ENCODE measurements at places on chromosomes 13 and 19. TPM values are rescaled to one million over a fixed set of nuclear protein-coding genes. Genes with fewer than 3 reads are reported as not detected.
A peak's percentile ranks its signal among the peaks of the same experiment; 100 is the strongest.

DNA sequence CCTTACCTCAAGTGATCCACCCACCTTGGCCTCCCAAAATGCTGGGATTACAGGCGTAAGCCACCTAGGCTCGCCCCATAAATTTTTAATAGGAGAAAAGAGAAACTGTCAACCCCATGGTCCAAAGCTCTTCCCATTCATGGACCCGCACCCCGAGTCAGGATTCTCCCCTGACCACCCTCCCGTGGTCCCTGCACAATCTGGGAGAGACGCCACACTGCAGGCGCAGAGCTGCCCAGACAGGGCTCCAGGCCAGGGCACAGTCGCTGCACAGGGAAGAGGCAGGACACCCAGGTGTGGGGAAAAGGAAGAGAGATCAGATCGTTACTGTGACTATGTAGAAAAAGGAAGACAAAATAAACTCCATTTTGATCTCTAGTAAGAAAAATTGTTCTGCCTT lies 54.5 kb downstream of the ZNF93 start:
- DNase-seq = no peak

GRCh38 chr19:1238369-1239303 lies 831 bp upstream of the CBARP start:
- no peak for DNase-seq

GRCh38 chr13:41700790-41701310 lies 243.5 kb downstream of the RGCC start:
- DNase-seq = no peak

DNA sequence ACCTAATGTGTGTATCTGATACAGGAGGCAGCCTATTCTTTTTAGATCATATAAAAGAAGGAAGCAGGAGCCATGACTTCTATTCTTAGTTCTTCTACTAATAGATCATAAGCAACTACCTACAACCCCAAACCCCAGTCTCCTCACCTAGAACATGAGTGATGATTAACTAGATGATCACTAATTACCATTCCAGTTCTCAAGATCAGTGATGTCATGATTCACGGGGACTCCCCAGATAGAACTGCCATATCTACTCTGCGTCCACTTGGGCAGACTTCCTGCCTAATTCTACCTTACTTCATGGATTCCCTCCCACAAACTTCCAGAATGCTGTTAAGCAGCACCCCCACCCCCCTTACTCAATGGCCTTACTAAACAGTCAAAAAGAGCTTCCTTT lies 380.1 kb downstream of the FGF14 start:
- no peak for DNase-seq

GRCh38 chr13:94415500-94416237 lies 63.8 kb downstream of the DCT start:
- no peak for DNase-seq

DNA sequence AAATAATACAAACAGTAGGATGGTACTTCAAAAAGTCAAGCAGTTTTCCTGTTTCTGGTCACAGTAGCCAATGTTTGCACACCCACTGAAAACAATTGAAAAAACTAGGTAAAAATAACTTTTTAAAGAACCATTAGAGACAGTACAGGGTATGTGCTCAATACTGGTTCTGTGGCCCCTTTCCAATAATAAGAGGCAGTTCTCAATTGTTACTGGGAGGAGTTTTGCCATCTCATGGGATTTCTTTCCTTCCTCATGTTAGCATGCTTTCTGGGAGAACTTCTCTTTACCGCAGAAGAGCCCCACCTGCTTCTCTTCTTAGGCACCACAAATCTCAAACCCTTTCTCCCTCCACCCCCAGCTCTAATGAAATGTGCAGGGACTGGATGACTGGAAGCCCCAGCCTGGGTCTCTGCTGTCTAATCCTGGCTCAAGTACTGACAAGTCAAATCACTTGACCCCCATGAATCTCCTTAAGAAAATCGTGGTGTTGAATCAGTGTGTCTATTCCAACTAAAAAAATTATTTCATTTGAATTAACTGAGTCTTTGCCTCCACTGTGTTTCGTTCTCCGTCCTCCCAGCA lies 14.6 kb downstream of the METTL21C start:
- DNase-seq = no peak

The ZNF345 gene
- polyA plus RNA-seq = 19.5 TPM

The CCNA1 gene
- 1.8 TPM for polyA plus RNA-seq

DNA sequence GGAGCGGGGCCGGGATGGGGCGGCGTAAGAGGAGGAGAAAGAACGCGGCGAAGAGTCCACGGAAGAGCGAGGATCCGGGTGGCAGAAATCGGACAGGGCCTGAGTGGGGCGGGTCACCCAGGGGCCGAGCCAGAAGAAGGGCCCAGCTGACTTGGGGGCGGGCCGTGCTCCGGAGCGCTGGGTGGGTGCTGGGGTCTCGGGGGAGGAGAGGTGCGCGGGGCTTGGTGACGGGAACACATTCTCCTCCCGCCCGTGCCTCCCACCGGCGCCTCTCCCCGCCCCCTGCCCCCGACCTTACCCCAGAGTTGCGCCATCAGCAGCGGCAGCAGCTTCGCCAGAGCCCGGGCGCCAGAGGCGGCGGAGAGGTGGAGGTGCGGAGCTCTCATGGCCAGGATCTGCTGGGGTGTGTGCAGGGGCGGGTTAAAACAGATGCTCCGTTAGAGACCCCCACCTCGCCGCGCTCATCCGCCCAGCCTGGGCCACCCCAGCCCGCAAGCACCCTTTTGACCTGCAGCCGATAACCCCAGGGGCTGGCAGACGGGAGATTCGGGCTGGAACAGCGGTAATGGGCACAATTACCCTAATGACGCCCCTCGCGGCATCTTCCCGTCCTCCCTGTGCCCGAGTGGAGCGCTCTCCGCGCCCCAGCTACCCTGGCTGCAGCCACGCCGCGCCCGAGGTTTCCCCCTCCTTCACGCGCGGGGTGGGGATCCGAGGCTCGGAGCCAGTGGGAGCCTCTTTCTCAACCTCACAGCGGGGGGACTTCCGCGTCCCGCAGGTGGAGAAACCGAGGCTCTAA lies 565 bp downstream of the KLK10 start:
- no peak for DNase-seq

- no peak for DNase-seq
Measured at GRCh38 chr13:94199135-94199534, 280.3 kb downstream of the DCT start.

DNA sequence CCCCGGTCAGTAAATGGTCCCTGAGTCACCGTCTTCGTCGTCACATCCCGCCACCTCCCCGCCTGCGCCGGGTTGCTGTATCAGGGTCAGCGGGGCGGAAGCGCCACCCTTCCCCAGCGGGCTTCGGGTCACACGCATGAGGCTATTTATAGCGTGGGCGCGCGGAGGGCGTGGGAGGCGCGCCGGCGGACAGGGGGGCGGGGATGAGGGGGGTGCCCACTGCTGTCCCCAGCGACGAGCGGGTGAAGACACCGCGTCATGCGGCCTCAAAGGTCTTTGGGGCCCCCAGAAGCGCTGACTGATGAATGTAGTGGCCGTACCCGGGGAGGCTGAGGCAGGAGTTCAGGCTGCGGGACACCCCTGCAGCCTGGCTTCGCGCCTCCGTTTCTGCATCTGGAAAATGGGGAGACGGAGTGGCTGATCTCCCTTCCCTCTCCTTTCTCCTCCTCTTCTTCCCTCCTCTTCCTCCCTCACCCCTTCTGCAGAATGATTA lies 7.9 kb downstream of the UNC13A start:
- peak; percentile 33 for DNase-seq

DNA sequence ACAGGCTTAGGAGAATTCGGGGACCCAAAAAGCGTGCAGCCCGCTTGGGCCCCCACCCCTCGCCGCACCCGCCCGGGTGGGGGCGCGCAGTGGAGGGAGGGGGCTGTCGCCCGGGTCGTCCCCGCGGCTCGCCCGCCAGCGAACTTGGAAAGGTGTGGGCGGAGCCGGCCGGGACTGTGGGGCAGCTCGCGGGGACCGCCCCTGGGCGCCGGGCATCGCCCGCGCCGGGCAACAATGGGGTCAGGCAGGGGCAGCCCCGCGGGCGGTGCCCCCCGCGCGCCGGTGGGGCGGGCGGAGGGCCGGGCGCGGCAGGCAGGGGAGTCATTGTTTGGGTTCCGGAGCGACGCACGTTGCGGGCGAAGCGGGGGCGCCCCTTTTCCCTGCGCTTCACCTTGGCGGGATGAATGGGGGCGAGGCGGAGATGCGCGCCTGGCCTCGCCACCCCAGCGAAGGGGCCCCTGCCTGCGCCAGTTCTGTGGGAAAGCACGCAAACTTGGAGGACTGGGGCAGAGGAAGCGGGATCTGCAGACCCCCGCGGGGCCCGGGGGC lies 647 bp upstream of the KLF12 start:
- peak; percentile 61 for DNase-seq

GRCh38 chr19:40081411-40081810 lies 9.3 kb downstream of the ZNF780A start:
- DNase-seq = no peak

The PEAK3 gene
- 0.12 TPM for polyA plus RNA-seq

DNA sequence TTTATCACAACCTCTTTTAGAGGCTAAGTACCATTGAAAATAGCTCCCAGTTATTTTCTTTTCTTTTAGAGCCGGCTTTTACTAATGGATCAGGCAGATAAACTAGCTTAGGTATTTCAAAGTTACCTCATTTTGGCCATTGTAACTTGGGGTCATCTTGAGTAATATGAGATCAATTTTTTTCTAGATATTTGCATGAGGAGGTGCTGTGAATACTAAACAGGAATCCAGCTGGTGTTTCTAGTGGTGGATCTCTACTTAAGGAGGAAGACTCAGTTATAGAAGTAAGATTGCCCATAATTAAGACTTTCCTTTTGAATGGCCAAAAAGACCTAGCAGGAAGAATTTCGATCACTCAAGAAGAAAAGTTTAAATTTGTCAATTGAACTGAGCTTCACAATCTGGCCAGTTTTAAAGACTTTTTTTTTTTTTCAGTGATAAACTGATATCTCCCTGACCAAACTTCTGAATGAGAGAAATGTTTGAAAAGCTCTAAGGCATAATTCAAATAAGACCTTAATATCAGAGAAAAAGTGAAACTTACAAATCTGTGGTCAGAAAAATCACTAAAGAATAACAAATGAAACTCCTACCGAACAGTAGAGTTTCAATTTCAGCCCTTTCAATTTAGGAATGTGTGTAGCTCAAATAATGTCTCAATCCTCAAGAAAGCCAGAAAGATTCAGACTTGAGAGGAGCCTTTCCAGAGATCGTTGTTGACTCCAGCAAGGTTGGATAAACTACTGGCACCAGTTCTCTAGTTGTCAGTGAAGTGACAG lies 11.6 kb upstream of the NAA16 start:
- no peak for DNase-seq

- DNase-seq = no peak
Measured at GRCh38 chr13:90438576-90438975, 908.9 kb upstream of the MIR17HG start.

The ZNF560 gene
- 0.83 TPM for polyA plus RNA-seq

- DNase-seq = no peak
Measured at GRCh38 chr13:22126433-22127021, 455.7 kb downstream of the FGF9 start.

- peak; percentile 85 for DNase-seq
Measured at GRCh38 chr19:18292810-18293641, 11.6 kb upstream of the JUND start.

GRCh38 chr13:50460358-50460757 lies 383.1 kb downstream of the DLEU7 start:
- DNase-seq = no peak

DNA sequence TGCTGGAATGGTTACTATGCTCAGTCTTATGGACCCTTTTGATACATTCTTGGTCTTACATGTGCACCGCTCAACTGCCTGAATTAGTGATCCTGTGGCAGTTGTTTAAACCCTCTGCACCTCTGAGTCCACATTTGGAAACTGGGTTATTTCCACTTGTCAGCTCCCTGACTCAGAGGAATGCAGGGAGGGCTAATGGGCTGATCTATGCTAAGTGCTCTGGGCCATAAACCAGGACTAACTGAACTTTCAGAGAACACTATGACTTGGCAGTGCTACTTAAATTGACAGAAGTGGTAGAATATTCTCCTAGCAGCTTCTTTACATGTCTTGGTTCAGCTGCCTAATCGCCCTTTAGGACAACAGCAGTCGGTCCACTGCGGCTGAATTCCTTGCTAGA lies 26.8 kb upstream of the MED4 start:
- DNase-seq = peak; percentile 61

The ZNF433 gene
- 14.2 TPM for polyA plus RNA-seq

GRCh38 chr13:30846311-30846710 lies 59.8 kb upstream of the MEDAG start:
- DNase-seq = no peak

DNA sequence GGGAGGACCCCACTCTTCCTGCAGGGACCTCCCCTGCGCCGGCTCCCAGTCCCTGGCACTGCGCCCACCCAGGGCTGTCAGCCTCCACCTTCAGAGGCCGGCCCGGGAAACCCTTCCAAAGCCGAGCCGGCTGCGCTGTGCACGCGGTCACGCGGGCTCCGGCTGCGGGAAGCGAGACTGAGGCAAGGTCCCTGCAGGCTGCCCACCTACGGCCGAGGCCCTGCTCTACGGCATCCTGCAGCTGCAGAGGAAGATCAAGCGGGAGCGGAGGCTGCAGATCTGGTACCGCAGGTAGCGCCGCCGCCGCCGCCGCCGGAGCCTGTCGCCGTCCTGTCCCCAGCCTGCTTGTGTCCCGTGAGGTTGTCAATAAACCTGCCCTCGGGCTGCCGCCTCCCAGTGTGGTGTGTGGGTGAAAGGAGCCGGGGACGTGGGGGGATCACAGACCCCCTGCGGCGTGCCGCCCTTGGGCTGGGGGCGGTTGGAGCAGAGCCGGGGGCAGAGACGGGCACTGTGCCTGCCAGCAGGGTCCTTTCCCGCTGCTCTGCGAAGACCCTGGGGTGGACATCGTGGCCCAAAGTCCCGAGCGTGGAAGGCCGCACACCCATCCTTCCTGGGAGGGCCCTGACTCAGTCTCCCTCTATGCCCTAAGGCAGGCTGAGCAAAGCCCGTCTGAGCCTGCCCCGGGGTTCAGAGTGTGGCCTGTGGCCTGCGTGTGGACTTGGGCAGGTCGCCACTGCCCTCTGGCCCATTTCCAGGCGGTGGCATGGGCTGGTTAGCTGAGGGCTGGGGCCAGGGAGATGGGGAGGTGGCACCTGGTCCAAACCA lies 5.9 kb downstream of the GAMT start:
- DNase-seq = no peak

- no peak for DNase-seq
Measured at GRCh38 chr13:110250258-110250891, 56.6 kb downstream of the COL4A1 start.

- peak; percentile 38 for DNase-seq
Measured at GRCh38 chr13:114200399-114200911, 21.4 kb downstream of the CFAP97D2 start.

DNA sequence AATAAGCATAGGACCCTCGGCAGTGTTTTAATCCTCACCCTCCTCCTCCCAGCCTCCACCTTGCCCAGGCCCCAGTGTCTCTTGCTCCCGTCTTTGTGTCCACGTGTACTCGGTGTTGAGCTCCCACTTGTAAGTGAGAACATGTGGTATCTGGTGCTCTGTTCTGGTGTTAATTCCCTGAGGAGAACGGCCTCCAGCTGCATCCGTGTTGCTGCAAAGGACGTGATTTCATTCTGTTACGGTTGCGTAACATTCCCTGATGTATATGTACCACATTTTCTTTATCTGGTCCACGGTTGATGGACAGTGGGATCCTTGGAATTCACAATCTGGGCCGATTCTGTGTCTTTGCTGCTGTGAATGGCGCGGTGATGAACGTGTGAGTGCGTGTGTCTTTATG lies 44.7 kb upstream of the TFDP1 start:
- DNase-seq = no peak

The ZSCAN5B gene
- 0.14 TPM for polyA plus RNA-seq

- no peak for DNase-seq
Measured at GRCh38 chr13:112740502-112741131, 50.8 kb downstream of the ATP11A start.

GRCh38 chr13:46996316-46997030 lies 99.6 kb upstream of the HTR2A start:
- DNase-seq = no peak

Data from renal pelvis (tissue), 12 donors.